Glutamatergic neuron (in vitro differentiated cells): ENCODE measurements at places on chromosomes 12 and 14. TPM values are rescaled to one million over a fixed set of nuclear protein-coding genes. Genes with fewer than 3 reads are reported as not detected.
A peak's percentile ranks its signal among the peaks of the same experiment; 100 is the strongest.

GRCh38 chr14:59484639-59485175 is 390 bp downstream of the JKAMP start:
- DNase-seq = no peak

GRCh38 chr12:103530307-103531066 is 34.7 kb upstream of the C12orf42 start:
- DNase-seq = no peak

DNA sequence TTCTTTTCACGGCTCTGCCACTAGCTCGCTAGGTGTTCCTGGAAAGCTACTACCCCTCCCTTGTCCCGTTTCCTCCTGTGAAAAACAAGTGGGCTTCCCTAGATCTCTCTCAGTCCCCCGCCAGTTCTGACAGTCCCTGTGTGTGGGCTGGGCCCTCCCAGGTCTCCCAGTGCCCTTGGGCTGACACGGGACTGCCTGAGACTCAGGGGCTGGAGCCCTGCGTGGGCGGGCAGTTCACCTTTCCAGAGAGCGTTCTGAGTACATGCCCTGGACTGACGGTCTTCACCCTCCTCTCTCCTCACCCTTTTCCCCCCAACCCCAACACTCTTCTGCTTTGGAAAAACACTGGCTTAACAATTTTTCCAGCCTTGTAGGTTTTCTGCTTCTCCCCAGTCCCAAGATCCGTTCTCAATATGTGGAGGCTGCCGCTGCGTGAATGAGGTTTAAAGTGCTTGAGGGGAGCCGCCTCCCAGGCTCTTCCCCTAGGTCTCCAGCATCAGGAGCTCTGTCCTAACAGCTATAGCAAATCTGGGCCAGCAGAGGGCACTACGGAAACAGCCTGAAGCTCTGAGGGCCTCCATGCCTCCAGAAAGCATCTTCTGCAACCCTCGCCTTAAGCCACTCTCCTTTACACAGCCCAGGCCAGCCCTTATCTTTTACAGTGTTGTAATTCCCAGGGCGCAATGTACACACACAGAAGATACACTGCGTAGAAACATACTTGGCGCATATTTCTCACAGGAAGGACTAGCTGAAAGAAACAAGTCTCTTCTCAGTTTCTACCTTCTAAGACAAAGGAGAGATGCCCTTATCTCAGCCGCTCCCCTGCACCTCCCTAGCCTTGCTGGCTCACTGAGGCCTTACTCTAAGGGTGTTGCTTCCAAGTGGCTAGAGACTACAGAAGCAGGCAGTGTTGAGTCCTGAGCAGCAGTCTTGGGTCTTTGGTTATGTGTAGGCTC is 10.4 kb upstream of the DCD start:
- DNase-seq = peak; percentile 69

- DNase-seq = no peak
These were observed 39.7 kb upstream of the RPH3A start for GRCh38 chr12:112751844-112752243.

GRCh38 chr14:66074537-66074936 is 411.6 kb upstream of the CCDC196 start:
- no peak for DNase-seq

- DNase-seq = no peak
These were observed 104.1 kb downstream of the EPS8 start for GRCh38 chr12:15684896-15685658.

GRCh38 chr14:89384023-89384422 is 33.0 kb downstream of the FOXN3 start:
- peak; percentile 68 for DNase-seq

GRCh38 chr12:115799610-115800009 is 477.9 kb downstream of the MED13L start:
- DNase-seq = no peak

GRCh38 chr12:52419656-52420055 is 13.5 kb upstream of the KRT82 start:
- DNase-seq = no peak

- DNase-seq = no peak
These were observed 61.5 kb upstream of the RASSF8 start for GRCh38 chr12:25896981-25897380.

GRCh38 chr12:82740129-82741000 is 53.7 kb downstream of the TMTC2 start:
- DNase-seq = no peak

GRCh38 chr12:127539226-127539858 is 727.6 kb upstream of the TMEM132C start:
- peak; percentile 25 for DNase-seq

- no peak for DNase-seq
These were observed 3.5 kb downstream of the ARL6IP4 start for GRCh38 chr12:122983789-122984515.

DNA sequence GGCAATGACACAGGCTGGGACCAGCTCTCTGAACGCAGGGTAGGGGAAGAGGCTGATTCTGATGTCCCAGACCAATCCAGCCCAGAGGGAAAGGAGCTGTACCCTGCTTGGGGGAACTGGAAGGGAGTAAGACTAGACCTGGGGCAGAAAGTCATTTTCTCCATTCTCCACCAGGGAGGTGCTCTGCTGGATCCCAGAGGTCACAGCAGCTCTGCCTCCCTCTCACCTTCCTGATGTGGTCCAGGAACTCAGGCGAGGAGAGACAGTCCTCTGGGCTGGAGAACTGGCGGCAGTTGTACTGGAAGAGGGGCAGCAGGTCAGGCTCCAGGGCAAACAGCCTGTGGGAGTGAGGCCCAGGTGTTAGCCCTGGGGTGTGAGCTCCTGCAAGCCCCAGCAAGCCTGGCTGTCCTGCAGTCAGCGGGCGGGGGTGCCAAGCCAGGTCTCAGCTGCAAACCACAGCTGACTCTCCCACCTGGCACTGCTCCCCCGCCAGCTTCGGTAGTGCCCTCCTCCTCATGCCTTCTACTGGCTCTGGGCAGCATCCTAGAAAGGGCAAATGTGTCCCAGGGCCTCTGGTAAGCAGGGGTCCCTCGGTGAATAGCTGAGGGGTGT is 1.9 kb downstream of the NGB start:
- no peak for DNase-seq

DNA sequence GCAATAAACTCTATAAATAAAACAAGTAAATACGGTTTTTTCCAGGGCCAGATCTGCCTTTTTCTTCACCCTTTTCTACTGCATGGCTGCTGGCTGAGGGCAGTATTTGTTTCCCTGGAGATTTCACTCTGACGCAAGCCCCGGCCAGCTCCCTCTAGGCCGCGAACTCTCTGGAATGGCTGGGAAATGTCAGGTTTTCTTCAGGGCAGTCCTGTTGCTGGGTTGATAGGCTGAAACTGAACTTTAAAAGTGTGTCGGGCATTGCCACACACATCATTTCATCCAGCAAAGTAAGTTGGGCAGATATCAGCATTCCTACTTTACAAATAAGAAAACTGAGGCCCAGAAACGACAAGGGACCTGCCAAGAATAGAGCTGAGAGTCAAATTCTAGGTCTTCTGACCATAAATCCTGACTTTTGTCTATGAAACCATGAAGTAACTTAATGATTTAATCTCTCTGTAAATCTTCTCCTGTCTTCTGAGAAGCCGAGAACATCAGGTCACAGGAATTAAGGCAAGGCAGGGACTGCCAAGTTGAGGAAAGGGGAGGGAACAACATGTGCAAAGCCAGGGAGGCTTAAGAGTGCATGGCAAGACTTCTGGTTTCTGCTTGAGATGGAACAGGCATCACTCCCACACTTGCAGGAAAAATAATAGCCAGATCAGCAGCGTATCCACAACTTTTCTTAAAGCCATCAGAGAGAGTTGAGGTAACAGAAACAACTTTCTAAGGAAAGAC is 205.0 kb upstream of the CCDC196 start:
- DNase-seq = no peak

GRCh38 chr12:111570084-111570961 is 28.8 kb downstream of the ATXN2 start:
- DNase-seq = no peak

- DNase-seq = no peak
These were observed 40.7 kb downstream of the STK38L start for GRCh38 chr12:27284751-27285150.

DNA sequence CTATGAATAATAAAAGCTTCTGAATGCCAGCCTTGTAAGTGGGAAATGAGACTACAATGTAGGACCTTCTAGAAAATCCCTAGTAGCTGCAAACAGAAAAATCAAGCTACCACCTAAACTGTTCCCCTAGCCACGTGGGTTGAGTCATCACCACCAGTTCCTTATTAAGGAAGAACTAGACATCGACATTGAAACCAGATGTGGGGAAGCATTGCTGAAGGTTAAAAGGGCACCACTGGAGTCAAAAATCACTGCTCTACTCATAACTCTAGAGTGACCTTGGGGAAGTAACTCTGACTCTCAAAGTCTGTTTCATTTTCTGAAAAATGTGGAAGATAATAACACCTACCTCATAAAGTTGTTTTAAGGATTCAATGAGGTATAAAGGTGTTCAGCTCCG is 9.4 kb upstream of the CNIH1 start:
- DNase-seq = no peak

- DNase-seq = no peak
These were observed 769 bp upstream of the EMP1 start for GRCh38 chr12:13195785-13196129.

DNA sequence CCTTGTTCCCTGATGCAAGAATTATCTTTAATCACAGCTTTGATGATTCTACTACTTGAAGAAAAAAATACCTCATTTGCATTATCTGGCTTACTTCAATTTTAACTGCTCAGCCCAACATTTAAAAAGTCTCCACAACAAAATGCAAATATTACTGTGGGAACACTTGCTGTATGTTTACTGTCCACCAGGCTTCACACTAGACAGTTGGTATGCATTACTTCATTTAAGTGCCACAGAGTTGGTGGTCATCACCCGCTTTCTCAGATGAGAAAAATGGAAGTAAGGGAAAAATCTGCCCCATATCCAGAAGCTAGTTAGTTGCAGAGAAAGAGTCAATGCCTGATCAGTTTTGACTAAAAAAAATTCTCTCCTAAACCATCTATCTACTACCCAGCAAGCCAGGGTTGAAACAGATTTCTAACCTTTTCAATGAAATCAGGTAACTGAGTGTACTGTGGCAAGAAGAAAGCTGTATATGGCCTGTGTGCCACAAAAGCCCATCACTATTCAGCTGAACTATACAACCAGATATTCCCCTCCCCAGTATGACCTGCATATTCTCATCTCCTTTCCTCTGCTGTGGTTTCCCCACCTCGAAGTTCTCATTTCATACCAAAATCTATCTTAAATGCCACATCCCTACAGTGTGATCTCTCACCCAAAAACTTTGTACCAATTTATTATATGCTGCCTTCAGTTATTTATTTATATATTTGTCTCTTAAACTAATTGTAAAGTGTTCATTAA is 90.3 kb downstream of the ATP2B1 start:
- no peak for DNase-seq

IL25 gene
- not detected for total RNA-seq

BDKRB1 gene
- total RNA-seq = not detected

CMA1 gene
- total RNA-seq = not detected

C12orf56 gene
- 1.8 TPM for total RNA-seq

MAP4K5 gene
- total RNA-seq = 99.5 TPM

NACA gene
- total RNA-seq = 589 TPM

NTN4 gene
- total RNA-seq = 0.59 TPM

SPSB2 gene
- total RNA-seq = 4.3 TPM

HOXC6 gene
- 0.32 TPM for total RNA-seq

EPYC gene
- not detected for total RNA-seq

NKX2-1 gene
- not detected for total RNA-seq

KRT3 gene
- not detected for total RNA-seq
